ENCODE measurements at places on chromosomes 6 and 20. TPM values are rescaled to one million over a fixed set of nuclear protein-coding genes. Genes with fewer than 3 reads are reported as not detected.

- peaks cover 4% of the 10 kb centered on the region for H3K27me3 ChIP-seq
- H3K4me1 ChIP-seq: peaks cover 48% of the 10 kb centered on the region
- peak; percentile 41 for DNase-seq
Measured at GRCh38 chr6:163415620-163416556, 1.4 kb downstream of the QKI start.

GRCh38 chr20:49380337-49380780, 102.1 kb downstream of the KCNB1 start:
- no peak overlapping the region for H3K4me3 ChIP-seq
- H3K27me3 ChIP-seq: peaks cover 7% of the 10 kb centered on the region
- H3K36me3 ChIP-seq: no peaks in the 10 kb centered on the region
- no peaks in the 10 kb centered on the region for H3K4me1 ChIP-seq

- no peaks in the 10 kb centered on the region for H3K27me3 ChIP-seq
- no peak overlapping the region for H3K4me3 ChIP-seq
- H3K27ac ChIP-seq: peak overlapping the region; percentile 55
- peaks cover 91% of the 10 kb centered on the region for H3K36me3 ChIP-seq
- peaks cover 22% of the 10 kb centered on the region for H3K4me1 ChIP-seq
Measured at GRCh38 chr6:158767709-158768108, 51.5 kb downstream of the EZR start.

GRCh38 chr6:16212276-16212675, 26.1 kb upstream of the GMPR start:
- no peak overlapping the region for H3K4me3 ChIP-seq
- H3K27me3 ChIP-seq: peaks cover 36% of the 10 kb centered on the region
- no peak overlapping the region for H3K27ac ChIP-seq
- no peaks in the 10 kb centered on the region for H3K36me3 ChIP-seq
- H3K4me1 ChIP-seq: peaks cover 13% of the 10 kb centered on the region
- DNase-seq: no peak

DEF6 gene
- total RNA-seq: 201 TPM

C20orf144 gene
- 0.33 TPM for total RNA-seq

All from activated CD4-positive, alpha-beta memory T cell treated with anti-CD3 and anti-CD28 coated beads, Interleukin-2, amount 10 ng/mL, durations not matched to agents 7 days and 5 days (primary cell).